Ammon's horn (tissue), 1 donor: ENCODE measurements at places on chromosomes 1 and 21.

DNA sequence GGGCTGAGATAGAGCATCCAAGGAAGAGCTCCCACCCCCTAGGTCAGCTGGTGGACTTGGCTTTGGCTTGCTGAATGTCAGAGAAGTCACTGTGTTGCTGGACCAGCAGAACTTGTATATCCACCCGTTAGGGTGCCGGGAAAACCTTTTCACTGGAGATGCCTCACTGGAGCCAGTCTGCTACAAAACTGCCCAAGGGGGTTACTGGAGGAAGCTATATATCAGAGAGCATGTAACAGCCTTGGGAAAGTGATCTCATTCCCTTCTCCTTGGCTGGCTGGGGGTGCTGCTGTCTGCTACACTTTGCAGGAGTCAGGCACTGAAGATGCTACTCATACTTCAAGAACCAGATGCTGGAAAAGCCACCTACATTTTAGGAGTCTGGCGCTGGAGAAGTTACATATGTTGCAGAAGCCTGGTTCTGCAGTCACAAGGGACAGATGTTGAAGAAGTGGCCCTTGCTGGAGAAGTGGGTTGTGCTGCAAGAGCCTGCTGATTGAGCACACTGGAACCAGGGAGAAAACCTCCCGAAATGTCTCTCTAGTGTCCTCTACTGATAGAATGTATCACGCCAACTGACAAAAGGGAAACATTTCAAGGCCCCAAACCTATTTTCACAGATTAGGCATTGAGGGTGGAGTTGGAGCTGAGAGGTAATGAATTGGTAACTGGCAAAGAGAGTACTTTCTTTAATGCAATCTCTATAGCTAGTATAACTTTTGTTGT is 250.6 kb downstream of the SPATA17 start:
- DNase-seq, result no peak

DNA sequence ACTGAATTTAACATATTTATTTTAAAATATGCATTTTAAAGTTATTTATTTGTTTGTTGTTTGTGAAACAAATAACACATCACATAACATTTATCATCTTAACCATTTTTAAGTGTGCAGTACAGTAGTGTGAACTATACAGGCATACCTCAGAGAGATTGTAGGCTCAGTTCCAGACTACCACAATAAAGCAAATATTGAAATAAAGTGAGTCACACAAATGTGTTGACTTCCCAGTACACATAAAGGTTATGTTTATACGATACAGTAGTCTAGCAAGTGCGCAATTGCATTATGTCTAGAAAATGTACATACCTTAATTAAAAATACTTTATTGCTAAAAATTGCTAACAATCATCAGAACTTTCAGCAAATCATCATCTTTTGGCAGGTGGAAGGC is 739.4 kb upstream of the ADGRL4 start:
- no peak for DNase-seq

DNA sequence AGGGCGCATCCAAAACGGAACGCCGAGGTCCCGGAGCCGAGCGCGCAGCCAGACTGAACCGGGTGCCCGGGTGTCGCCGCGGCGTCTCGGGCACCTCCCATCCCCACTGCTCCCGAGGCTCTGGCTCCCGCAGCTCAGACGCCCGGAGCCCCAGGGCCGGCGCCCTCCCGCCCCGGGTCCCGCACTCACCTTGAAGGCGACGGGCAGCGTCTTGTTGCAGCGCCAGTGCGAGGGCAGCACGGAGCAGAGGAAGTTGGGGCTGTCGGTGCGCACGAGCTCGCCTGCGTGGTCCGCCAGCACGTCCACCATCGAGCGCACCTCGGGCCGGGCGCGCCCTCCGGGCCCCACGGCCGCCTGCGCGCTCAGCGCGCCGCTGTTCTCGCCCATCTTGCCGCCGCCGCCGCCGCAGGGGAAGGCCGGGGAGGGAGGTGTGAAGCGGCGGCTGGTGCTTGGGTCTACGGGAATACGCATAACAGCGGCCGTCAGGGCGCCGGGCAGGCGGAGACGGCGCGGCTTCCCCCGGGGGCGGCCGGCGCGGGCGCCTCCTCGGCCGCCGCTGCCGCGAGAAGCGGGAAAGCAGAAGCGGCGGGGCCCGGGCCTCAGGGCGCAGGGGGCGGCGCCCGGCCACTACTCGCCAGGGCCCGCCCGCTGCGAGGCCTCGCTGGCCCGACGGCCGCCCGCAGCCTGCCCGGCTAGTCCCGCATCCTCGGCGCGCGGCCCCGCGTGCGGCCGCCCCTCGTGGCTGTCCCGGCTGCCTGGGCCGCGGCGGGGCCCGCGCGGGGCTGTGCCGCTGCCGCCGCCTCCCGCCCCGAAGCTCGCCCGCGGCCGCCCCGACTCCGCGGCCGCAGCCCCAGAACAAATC is 447 bp downstream of the RUNX3 start:
- DNase-seq, result no peak

GRCh38 chr1:52413410-52413989 is 9.1 kb downstream of the PRPF38A start:
- no peak for DNase-seq

GRCh38 chr1:220426989-220427388 is 100.9 kb upstream of the MARK1 start:
- DNase-seq, result no peak

GRCh38 chr1:68320349-68320748 is 88.0 kb upstream of the WLS start:
- DNase-seq, result no peak

- peak; percentile 91 for DNase-seq
Measured at GRCh38 chr21:14864211-14865021, 200.4 kb downstream of the NRIP1 start.

- no peak for DNase-seq
Measured at GRCh38 chr1:37424523-37424922, 49.9 kb upstream of the ZC3H12A start.

GRCh38 chr1:44557778-44558177 is 116.5 kb downstream of the TMEM53 start:
- DNase-seq, result no peak

GRCh38 chr1:87242445-87243185 is 86.1 kb upstream of the LMO4 start:
- DNase-seq, result no peak

- DNase-seq, result no peak
Measured at GRCh38 chr1:27322569-27323240, 742 bp downstream of the TMEM222 start.

DNA sequence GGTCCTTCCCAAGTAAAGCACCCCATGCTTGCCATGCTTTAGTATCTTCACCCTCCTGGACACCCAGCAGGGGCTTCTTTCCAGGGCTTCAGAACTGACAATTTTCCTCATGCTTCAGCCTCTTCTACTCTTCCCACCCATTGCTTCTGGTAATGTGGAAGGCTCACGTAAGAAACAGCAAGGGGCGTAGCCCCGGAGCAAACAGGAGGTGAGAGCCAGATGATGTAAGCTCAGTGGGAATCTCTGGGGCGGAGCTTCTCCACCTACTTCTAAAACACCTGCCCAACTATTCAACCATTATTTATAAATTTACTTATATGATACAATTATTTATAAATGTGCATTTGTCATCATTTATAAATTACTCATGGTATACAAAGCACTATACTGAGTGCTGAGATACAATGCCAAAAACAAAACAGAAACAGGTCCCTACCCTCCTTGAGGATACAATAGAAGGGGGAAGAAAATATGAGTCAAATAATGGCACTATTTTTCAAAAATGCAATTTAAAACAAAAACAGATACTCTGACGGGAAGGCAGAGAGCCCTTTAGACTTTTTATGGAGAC is 140.1 kb upstream of the CAMK1G start:
- no peak for DNase-seq

DNA sequence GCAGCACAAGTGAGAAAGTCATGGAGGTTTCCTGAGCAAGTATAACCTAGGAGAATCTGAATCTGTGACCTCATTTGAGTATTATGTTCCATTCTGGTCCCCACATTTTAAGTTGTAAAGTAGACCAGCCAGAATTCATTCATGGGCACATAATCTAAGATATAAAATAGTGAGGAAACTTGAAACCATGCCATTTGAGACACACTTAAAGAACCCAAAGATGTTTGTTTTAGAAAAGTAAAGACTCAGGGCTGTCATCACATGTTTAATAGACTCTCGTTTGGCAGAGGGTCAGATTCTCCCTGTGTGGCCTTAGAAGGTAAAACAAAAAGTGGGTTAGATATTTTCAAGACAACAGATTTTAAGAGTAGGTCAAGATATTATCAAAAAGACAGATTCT is 6.4 kb downstream of the SZT2 start:
- no peak for DNase-seq

DNA sequence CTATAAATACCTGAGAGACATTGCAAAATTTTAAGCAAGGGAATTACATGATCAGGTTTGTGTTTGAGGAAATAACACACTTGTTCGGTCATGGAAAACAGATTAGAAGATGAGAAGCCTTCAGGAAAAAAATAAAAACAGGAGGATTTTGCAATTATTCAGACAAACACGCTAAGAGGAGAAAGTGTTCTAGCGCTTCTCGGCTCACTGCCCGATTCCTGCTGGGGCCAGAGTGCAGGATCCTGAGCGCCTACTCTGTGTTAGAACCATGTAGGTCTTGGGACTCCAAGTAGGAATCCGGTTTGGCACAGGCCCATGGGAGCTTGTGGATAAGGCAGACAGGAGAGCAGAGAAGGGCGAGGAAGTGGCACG is 8.1 kb upstream of the PRELP start:
- no peak for DNase-seq

DNA sequence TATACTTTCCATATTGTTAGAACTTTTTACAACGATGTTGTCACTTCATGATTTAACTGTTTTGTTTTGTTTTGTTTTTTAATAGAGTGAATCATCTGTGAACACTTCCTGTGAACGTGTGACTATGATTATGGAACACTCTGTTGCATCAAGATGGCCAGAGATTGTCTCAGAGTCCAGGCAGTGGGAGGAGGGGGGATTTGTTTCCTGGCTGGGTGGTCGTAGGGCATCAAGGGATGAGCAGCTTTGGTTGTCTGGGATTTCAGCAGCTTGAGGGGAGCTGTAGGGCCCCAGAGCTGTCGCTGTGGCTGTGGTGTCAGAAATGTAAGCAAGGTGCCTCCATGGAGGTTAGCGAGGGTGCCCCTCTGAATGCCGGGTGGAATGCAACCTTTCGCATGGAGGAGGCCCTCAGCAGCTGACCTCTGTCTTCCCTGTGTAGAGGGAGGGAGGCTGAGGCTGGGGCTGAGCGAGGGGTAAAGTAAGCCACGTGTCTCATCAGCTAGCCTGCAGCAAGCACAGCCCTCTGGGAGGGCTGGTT is 21.4 kb downstream of the NEK2 start:
- DNase-seq, result no peak

DNA sequence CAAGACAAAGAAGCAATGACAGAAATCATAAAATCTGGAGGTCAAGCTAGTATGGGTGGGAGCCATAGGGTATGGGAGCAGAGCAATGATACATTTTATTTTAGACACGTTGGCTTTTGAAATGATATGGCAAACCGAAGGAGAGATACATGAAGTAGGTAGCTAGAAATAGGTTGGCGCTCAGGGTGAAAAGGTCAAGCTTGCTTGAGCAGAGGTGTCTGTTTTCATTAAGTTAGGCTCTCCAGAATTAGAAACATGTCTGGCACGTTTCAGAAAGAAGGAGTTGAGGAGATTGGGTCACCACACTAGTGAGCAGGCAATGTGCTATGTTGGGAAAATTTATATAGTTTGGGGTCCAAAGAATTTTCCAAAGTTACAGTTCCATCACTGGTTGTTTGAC is 151.4 kb downstream of the AMY1C start:
- no peak for DNase-seq

GRCh38 chr1:2391931-2392509 is 379 bp downstream of the RER1 start:
- no peak for DNase-seq

DNA sequence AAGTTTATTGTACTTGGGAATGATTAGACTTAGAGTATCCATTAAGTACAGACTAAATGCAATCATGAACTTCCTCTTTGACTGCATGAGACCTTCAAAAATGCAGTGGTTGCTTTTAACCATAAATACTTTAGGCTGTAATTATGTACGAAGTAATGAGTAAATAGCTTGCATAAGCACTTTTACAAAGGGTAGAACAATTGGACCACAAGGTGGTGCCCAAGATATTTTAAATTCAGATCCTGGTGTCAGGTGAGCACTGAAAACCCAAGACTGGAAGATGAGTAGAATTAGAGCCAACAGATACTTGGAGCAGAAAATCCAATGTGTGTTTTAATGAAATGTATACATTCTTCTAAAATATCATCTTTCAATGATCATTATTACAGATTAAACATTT is 43.4 kb upstream of the RHOU start:
- peak; percentile 49 for DNase-seq

DNA sequence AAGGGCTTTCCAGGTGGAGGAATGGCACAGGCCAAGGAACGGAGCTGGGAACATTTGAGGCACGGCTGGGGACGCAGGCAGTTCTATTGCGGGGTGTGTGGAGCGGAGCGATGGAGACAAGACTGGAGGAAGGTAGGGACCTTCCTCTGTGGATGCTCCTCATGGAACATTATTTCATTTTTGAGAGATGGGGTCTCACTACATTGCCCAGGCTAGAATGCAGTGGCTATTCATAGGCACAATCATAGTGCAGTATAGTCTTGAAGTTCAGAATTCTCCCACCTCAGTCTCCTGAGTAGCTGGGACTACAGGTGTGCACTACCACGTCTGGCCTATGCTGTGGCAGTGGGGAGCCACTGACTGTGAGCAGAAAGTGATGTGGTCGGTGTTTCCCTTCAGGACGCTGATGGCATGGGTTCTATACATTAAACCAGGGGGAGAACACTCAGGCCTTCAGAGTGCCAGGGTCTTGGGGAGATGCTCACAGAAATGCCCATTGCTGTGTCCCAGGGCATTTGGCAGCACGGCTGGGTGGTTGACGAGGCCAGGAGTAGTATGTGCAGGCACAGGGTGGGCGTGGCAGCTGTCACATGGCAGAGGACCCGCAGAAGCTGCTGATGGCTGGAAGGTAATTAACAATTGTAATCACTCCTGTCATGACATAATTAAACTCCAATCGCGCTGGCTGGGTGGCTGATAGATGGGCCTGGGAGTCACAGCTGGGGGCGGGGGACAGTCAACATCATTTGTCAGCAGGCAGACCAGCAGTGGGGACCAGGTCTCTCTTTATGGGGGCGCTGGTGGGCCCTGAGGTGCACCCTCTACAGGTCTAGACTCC is 40.8 kb upstream of the ACOT11 start:
- DNase-seq, result no peak

- no peak for DNase-seq
Measured at GRCh38 chr1:35282172-35282571, 13.7 kb downstream of the ZMYM4 start.

GRCh38 chr1:43522776-43523480 is 7.8 kb upstream of the PTPRF start:
- no peak for DNase-seq
